Activated CD4-positive, alpha-beta T cell treated with anti-CD3 and anti-CD28 coated beads, Interleukin-2, amount 10 ng/mL, durations not matched to agents 7 days and 5 days (primary cell): ENCODE measurements at places on chromosomes 3 and 15. TPM values are rescaled to one million over a fixed set of nuclear protein-coding genes. Genes with fewer than 3 reads are reported as not detected.

- no peaks in the 10 kb centered on the region for H3K36me3 ChIP-seq
- no peak for DNase-seq
- no peak overlapping the region for H3K4me3 ChIP-seq
- no peaks in the 10 kb centered on the region for H3K4me1 ChIP-seq
- H3K27me3 ChIP-seq, result peaks cover 17% of the 10 kb centered on the region
These were observed 17.3 kb upstream of the IL12A start for GRCh38 chr3:159971311-159971710.

The NME9 gene
- not detected for total RNA-seq

GRCh38 chr15:86624261-86625036 is 544.8 kb downstream of the AGBL1 start:
- no peak overlapping the region for H3K4me3 ChIP-seq
- no peaks in the 10 kb centered on the region for H3K36me3 ChIP-seq

- no peaks in the 10 kb centered on the region for H3K4me1 ChIP-seq
- H3K4me3 ChIP-seq, result no peak overlapping the region
- DNase-seq, result no peak
- H3K27ac ChIP-seq, result no peak overlapping the region
These were observed 36.1 kb upstream of the MECOM start for GRCh38 chr3:169699536-169700050.

DNA sequence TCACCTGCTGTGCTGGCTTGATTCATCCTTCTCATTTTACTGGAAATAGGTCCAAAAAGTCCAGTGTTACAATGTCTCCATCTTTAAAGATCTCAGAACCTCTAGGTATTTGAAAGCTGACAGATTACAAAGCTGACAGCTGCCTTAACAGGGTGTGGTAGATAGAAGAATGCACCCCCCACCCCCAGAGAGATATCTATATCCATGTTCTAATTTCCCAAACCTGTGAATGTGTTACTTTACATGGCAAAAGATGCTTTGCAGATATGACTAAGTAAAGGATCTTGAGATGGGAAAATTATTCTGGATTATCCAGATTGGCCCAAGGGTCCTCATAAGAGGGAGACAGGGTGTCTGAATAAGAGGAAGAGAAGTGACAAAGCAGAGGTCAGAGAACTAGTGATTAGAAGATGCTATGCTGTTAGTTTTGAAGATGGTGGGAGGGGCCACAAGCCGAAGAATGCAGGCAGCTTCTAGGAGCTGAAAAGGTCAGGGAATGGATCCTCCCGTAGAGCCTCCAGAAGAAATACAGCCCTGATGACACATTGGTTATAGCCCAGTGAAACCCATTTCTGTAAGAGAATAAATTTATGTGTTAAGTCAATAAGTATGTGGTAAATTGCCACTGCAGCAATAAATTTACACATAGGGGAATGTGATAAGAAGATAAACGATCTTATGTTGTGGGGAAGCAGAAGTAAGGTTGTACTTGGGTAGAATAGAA is 21.5 kb upstream of the FSTL1 start:
- H3K27ac ChIP-seq, result no peak overlapping the region
- no peaks in the 10 kb centered on the region for H3K4me1 ChIP-seq
- no peak overlapping the region for H3K4me3 ChIP-seq
- peaks cover 12% of the 10 kb centered on the region for H3K27me3 ChIP-seq

DNA sequence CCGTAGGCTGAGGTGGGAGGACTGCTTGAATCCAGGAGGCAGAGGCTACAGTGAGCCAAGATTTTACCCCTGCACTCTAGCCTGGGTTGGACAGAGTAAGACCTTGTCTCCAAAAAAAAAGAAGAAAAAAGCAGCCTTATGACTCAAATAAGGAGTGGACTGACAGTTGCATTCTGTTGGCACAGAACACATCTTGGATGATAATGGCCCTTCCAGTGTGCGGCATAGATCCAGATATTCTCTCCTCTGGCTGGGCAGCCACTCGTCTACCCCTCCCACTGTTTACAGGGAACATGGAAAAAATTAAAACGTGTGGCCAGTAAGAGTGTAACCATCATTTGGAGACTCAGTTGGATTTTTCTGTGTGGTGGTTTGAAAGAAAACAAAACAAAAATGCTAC is 118.6 kb upstream of the RNF7 start:
- H3K27ac ChIP-seq, result peak overlapping the region; percentile 50
- no peak overlapping the region for H3K4me3 ChIP-seq
- DNase-seq, result no peak
- H3K4me1 ChIP-seq, result no peaks in the 10 kb centered on the region

- DNase-seq, result no peak
- H3K27me3 ChIP-seq, result peaks cover 2% of the 10 kb centered on the region
- no peak overlapping the region for H3K4me3 ChIP-seq
- no peak overlapping the region for H3K27ac ChIP-seq
- H3K36me3 ChIP-seq, result no peaks in the 10 kb centered on the region
- H3K4me1 ChIP-seq, result peaks cover 20% of the 10 kb centered on the region
These were observed 2.6 kb downstream of the ZBTB47 start for GRCh38 chr3:42655980-42656679.

The CLDN16 gene
- total RNA-seq, result not detected

The CACNA2D3 gene
- total RNA-seq, result not detected

The PLS1 gene
- total RNA-seq, result 2.6 TPM

DNA sequence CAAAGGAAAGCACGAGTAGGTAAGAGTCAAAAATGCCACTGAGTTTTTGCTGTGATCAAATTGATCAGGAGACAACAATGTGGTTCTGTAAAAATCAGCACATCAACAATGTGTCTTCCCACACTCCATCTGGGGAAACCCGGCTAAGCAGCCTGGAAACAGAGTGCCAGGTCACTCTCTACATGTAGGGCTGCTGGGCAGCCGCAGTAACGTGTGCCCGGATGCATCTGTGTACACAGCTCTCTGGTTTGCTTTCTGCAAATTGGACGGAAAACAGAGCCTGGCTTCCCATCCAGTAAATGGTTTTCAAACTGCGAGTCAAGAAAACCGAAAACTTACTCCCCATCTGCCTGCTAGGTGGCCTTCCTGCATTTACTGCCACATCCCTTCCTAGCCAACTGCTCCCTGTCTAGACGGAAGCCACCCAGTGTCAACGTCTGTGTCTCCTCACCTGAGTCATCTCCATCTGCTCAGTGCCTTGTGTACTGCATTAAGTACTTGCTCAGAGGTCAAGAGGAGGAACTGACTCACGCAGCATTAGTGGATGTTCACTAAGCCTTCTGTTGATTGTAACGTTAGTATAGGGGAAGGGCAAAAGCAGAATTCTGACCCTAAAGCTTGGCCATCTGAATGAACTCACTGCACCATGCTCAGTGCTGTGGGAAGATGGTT is 124.1 kb downstream of the TJP1 start:
- H3K27me3 ChIP-seq, result peaks cover 9% of the 10 kb centered on the region
- no peaks in the 10 kb centered on the region for H3K36me3 ChIP-seq
- no peak for DNase-seq
- no peaks in the 10 kb centered on the region for H3K4me1 ChIP-seq

DNA sequence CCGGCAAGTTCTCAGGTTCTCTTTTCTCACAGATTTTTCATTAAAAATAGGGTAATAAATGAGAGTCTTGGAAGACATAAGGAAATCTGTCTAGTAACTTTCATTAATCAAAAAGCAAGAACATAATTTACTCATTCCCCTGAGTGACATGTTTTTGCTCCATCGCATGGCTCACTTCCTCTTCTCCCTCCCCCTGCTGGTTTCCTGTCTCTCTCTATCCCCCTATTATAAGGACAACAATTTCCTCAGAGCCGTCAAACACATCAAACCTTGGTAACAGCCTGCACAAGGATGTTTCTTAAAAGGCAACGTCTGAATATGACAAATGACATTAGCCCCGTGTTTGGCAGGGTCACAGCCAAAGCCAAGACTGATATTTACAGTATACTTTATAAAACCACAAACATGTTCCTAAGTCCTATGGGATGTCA is 1149.6 kb downstream of the IGSF11 start:
- DNase-seq, result no peak
- no peaks in the 10 kb centered on the region for H3K4me1 ChIP-seq
- no peak overlapping the region for H3K4me3 ChIP-seq

GRCh38 chr15:28021281-28022039 is 77.7 kb downstream of the OCA2 start:
- DNase-seq, result no peak
- no peak overlapping the region for H3K27ac ChIP-seq
- no peaks in the 10 kb centered on the region for H3K4me1 ChIP-seq
- H3K36me3 ChIP-seq, result no peaks in the 10 kb centered on the region
- no peaks in the 10 kb centered on the region for H3K27me3 ChIP-seq

- no peaks in the 10 kb centered on the region for H3K36me3 ChIP-seq
- no peak overlapping the region for H3K4me3 ChIP-seq
These were observed 114.3 kb upstream of the SEMA6D start for GRCh38 chr15:47603026-47603425.

DNA sequence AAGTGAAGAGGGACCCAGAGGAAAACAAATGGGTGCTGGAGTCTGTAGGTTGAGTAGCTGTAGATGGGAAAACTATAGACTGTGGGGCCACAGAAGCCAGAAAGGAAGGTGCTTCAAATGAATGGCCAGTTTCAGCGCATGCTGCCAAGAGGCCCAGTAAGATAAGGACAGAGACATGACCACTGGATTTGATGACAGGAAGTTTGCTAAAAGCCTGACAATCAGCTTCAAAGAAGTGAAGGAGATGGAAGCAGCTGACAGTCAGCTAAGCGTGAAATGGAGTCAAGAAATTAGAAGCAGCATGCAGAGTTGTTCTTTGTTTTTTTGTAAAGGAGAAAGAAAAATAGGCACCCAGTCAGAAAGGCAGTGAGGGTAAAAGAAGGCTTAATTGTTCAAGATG is 24.9 kb downstream of the TXNRD3 start:
- H3K4me3 ChIP-seq, result no peak overlapping the region
- DNase-seq, result no peak

The SOX14 gene
- total RNA-seq, result not detected

DNA sequence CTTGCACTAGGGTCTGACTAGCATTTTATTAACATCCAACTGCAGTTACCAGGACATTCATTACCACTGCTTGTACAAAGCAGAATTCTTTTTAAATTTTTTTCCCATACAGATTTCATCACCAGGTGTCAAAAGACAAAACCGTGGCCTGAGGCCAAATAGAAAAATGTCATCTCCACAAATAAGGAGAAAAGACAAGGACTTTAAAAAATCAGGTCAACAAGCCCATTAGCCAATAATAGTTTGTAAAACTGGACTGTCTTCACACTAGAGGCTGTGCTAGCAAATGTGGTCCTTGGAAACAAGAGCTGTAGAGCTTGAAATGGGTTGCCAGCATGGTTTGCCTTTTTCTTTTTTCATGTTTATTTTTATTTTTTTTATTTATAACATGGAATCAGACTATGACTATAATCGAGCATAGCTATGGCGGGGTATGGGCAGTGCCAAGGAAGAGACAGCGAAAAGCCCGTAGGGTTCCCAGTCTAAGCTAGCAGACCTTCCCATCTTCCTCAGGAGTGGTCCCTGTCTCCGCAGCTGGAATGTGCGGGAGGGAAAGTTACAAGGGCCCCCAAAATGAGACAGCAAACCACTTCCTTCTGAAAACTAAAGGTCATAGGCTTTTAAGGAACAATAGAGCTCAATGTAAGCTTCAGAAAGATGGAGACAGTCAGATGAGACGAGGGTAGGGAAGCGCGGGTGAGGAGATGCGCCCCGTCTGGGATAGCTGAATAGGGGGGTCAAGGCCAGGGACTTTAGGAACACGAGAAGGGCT is 1.5 kb downstream of the PTPN9 start:
- H3K36me3 ChIP-seq, result peaks cover 8% of the 10 kb centered on the region
- H3K27ac ChIP-seq, result peak overlapping the region; percentile 92
- peak overlapping the region; percentile 92 for H3K4me3 ChIP-seq

The TUSC7 gene
- total RNA-seq, result not detected

GRCh38 chr15:25188051-25188450 is 233.3 kb downstream of the SNRPN start:
- no peaks in the 10 kb centered on the region for H3K27me3 ChIP-seq
- H3K4me3 ChIP-seq, result no peak overlapping the region
- no peak for DNase-seq
- no peaks in the 10 kb centered on the region for H3K36me3 ChIP-seq
- H3K27ac ChIP-seq, result no peak overlapping the region
- no peaks in the 10 kb centered on the region for H3K4me1 ChIP-seq

- no peak overlapping the region for H3K27ac ChIP-seq
- DNase-seq, result no peak
- peaks cover 2% of the 10 kb centered on the region for H3K36me3 ChIP-seq
- no peaks in the 10 kb centered on the region for H3K27me3 ChIP-seq
These were observed 35.0 kb downstream of the RPL39L start for GRCh38 chr3:187104342-187104741.

GRCh38 chr15:83164771-83165404 is 42.7 kb downstream of the HDGFL3 start:
- peaks cover 27% of the 10 kb centered on the region for H3K27me3 ChIP-seq
- peak; percentile 54 for DNase-seq
- H3K27ac ChIP-seq, result peak overlapping the region; percentile 88
- peak overlapping the region; percentile 42 for H3K4me3 ChIP-seq

- DNase-seq, result no peak
- H3K36me3 ChIP-seq, result no peaks in the 10 kb centered on the region
- peaks cover 13% of the 10 kb centered on the region for H3K4me1 ChIP-seq
These were observed 15.5 kb downstream of the RGMA start for GRCh38 chr15:93073465-93073952.

The GASK1A gene
- not detected for total RNA-seq

DNA sequence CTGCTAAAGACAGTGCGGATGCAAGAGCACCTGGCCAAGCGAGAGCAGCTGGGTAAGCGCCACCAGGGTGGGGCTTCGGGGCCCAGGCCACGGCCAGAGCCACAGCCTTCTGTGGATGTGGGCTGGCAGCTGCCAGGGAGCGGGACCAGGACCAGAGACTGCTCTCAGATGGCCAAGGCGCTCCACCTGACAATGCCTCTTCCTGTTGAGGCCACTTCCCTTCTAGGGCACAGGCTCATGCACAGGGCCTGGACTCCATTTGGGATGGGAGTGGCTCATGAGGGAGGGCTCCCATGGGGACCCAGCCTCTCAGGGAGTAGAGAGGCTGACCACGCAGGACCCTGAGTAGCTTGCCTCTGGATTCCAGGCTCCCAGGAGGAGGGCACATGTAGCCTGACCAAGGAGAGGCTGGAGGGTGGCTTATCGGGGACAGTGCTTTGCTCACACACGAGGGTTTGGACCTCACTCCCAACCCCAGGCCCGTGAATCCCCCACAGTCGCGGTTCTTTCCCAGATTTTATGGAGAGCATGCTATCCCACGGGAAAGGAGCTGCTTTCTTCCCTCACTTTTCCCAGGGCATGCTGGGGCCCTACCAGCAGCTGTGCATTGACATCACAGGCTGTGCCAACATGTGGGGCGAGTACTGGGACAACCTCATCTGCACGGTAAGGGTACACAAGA is 25.1 kb downstream of the ACAA1 start:
- H3K4me1 ChIP-seq, result no peaks in the 10 kb centered on the region
- DNase-seq, result no peak
- H3K27me3 ChIP-seq, result no peaks in the 10 kb centered on the region

DNA sequence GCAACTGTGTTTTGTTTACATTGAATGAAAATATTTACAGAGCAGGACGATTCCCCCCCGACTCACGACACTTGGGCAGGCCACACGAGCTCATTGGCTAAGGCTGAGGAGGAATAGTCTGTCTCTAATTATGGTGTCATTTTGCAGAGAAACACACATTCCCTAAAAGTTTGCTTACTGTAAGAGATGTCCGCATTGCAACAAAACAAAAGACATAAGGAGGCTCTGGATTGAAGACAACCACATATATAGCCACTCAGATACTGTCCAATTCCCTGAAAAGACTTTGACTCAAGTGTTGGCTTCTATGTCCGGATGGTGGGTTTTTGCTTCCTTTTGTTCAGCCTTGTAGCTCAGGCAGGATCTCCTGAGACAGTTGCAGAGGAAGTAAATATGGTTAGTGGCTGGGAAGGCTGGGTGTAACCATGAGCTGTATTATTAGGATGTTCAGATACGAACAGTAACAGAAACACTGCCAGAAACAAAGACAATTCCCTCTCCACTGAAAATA is 170.4 kb downstream of the KLHL25 start:
- DNase-seq, result peak; percentile 29
- peaks cover 65% of the 10 kb centered on the region for H3K4me1 ChIP-seq
- H3K27me3 ChIP-seq, result no peaks in the 10 kb centered on the region
- H3K27ac ChIP-seq, result peak overlapping the region; percentile 39
